ENCODE measurements at places on chromosomes 2 and 18.

DNA sequence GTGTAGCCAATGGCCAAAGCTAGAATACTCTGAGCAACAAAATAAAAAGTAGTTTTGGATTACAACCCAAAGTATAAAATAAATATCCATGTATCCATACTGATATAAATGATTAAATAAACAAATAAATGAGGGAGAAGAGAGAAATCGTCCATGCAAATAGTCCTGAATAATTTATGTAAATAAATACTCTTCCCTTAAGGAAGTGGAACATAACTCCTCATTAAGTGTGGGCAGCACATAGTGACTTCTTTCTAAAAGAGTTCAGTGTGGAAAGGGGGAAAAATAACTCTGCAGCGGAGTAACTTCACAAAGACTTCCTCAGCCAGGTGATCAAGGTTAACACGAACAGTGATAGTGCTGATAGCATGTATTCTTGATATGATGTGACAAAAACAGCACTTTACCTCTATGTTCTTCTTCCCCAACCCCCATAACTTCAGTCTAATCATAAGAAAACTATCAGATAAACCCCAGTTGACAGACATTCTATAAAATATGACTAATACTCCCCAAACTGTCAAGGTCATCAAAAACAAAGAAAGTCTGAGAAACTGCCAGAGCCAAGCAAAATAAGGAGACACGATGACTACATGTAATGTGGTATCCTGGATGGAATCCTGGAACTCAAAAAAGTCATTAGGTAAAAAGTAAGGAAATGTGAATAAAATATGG, 30.7 kb downstream of the METTL8 start:
- no peak for DNase-seq

DNA sequence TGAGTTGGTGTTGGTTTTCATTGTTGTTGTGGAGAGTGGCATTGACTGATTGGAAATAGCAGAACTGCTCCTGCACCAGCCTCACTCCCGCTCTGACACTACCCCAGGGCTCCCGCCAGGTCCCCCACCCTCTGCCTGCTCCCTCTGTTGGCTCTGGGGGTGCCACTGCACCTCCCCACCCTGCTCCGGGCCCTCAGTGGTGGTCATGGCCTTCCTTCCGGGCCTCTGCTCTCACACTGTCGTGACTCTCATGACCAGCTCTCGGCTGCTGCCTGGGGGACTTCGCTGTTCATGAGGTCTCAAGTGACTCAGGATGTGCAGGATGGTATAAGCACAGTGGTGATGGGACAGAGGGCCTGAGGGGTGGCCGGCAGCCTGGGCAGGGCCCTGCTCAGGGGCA, 113.2 kb downstream of the MARCHF4 start:
- DNase-seq: no peak

DNA sequence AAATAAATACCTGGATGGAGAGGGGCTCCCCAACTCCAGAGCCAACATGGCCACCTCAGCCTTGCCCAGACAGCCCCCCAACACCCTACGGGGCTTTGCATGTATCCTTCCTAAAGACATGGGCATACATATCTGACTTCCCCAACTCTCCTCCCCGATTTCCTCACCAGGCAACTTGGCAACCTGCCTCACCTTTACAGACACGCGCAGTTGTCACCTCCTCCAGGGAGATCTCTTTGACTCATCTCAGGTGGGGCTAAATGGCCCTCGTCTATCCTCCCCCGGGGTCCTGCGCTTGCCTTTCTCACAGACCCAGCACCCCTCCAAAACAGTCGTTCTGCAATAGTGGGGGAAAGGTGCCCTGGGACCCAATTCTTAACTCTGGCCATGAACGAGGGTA, 10.6 kb upstream of the BIN1 start:
- no peak for DNase-seq

DNA sequence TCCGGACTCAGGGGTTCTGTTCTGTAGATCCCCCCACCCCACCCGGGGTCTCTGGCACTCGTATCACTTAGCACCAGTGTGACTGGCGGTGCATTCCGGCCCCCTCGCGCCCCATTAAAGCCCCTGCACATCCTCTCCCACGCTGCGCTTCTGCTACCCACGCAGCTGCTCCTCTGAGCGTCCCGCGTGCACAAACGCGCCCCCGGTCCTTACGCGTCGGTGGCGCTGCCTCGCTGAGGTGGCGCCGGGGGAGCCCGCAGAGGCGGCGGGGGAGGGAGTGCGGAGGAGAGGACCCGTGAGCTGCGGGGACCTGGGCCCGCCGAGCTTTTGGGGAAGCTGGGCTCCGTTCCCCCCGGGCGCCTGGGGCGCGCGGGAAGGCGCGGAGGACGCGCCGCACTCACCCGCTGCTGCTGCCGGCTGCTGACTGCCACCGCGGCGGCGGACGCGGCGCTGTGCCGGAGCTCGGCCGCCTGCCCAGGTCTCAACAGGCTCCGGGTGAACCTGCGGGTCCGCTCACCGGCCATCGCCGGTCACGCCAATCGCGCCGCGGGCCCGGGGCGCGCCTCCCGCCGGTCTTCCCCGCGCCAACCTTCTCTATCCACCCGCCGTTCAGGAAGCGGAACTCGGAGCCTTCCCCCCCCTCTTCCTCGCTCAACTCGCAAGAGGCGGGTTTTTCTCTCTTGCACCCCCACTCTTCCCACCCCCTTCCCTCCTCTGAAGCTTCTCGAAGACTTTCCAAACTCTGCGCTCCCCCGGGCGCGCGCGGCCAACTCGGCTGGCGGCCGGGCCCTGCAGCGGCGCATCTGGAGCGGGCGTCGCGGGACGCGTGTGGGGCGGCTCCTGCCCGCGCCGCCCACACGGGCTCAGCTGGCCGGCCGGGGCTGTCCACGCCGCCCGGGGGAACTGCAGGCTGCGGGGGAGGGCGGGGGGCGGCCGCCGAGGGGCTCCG, at the start of gene DOCK10:
Gene DOCK10 (minus strand): TSS at position 618 of the 949 bp plus-strand sequence. CDS start 94 bp downstream, at position 524.
- DNase-seq: peak; percentile 26

- no peak for DNase-seq
These were observed 17.4 kb downstream of the KIF3C start for GRCh38 chr2:25964891-25965290.

DNA sequence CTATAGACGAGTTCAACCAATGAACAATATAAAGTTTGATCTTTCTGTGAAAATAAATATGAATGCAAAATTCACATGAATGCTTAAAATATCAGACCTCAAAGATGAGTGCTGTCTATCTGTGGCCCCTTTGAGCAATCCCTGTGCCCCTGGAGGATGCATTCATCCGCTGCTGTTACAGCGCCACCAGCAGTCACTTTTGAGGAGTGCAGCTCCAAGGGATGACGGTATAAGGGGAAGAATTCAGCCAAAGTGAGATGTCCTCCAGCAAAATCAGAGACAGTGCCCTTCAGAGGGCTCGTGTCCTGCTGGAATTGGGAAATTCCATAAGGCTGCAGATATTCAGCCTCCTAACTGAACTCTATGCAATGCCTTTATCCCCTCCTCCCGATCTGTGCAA, 12.0 kb upstream of the CHRNA1 start:
- DNase-seq: no peak

DNA sequence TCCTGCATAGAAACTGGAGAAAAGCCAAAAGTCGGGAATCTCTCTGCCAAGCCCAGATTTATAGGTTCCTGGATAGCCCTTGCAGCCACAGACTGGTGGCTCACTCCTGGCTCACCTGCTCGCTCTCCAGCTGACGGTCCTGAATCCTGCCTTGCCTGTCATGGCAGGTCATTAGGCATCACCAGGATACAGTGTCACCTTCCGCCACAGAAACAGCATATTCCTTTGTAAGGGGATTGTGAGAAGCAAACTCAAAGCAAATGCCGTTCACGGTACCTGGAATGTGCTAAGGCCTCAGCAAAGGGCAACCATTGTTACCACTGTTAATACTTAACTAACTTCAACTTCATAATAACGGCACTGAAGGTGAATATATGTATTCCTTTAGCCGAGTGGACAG, 57.1 kb upstream of the GPR45 start:
- DNase-seq: no peak

DNA sequence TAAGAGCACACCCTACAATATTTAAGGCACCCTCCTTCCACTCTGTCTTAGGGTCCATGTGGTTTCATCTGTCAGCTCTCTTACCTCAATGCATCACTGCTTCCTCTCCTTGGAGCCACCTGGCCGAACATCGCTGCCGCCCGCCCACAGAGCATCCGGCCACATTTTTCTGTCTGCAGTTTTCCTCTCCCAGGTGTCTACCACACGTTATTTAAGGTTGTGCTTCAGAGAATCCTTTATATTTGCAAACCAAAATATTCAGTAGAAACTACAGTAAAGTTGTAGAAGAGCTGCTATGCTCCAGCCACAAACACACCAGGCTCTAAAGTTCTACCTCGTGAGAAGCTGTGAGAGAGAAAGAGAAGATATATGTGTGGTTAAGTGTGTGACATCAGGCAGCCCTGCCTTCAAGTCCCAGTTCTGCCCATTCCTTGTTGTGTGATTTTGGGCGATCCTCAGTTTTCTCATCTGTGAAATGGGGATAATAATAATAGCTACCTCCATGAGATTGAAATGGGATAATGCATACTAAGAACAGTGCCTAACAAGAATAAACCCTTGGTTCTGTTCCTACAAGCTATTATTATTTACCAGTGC, 4.9 kb upstream of the STK17B start:
- DNase-seq: no peak

- DNase-seq: no peak
These were observed at the start of gene NOTO for GRCh38 chr2:73202156-73203054. Gene NOTO, plus strand, starts transcription at chr2:73202574. Its CDS starts 93 bp downstream, at chr2:73202667.

- no peak for DNase-seq
These were observed 21.4 kb downstream of the AP1S3 start for GRCh38 chr2:223815884-223816570.

GRCh38 chr2:52749764-52750163, 1017.8 kb upstream of the CHAC2 start:
- no peak for DNase-seq

- DNase-seq: no peak
These were observed 2.5 kb downstream of the DLX1 start for GRCh38 chr2:172087780-172088244.

DNA sequence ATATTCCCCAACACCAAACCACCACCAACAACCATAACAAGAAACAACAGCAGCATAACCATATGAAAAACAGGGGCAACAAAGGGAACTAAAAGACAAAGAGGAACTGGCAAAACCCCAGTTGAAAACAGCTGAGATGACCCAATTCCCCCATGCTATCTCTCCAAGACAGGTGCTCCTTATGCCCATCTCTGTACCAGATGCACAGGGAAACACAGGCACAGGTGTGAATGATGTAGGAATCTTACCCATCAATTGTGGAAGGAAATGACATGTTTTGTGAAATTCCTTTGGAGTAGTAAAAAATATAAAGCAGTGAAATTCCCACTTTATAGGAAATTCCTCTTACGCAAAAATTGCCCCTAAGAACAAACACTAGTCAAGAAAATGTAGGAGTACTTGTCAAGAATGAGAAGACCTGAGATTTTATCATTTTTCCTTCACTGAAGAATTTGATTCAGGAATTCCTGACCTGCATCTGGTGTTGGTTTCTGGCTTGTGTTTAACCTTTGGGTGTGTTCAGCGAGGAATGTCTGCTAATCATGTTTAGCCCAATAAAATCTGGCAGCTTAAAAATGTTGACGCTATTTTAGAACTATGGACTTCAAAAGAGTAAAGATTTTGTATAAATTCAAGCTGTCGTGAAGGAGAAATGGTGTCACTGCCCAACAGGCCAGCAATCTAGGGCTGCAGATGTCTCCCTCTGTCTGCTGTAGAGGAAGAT, 67.7 kb upstream of the ARHGAP28 start:
- no peak for DNase-seq

- no peak for DNase-seq
These were observed 25.4 kb downstream of the GPC1 start for GRCh38 chr2:240460781-240461431.

- DNase-seq: no peak
These were observed 590 bp downstream of the EIF2B4 start for GRCh38 chr2:27369471-27370025.

GRCh38 chr2:128644718-128645256, 326.1 kb upstream of the HS6ST1 start:
- DNase-seq: no peak

DNA sequence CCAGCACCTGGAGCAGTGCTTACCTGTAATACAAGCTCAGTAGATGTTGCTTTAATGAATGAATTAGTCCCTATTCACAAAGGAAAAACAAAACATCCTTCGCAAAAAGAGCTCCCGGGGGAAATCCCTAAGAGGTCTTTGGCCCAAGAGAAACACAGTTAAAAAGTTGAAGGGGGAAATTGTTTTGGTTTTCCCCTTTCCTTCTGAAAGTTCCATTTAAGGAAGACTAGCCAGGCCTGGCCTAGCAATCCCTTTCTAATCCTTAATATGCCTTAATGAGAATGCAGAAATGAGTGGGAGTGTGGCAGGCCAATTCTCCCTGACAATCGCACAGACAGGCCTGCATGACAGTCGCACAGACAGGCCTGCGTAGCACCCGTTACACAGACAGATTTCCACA, 33.5 kb upstream of the REL start:
- DNase-seq: no peak

DNA sequence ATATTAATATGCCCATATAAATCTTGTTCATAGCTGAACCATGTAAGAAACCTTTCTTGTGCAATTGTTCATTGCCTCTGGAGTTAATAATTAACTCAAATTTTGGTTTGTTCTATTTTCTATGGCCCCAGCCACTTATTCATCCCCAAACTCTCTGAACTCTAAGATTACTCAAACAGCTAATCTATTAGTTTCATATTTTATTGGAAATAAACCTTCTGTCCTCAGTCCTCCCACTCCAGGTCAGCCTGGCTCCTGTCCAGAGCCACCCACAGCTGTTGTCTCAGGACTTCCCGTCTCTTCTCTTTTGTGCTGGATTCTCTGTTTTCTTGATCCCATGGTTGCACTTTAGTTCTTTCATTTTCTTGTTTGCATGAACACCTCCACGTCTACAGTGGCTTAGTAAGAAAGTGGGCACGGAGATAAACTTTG, 4.4 kb upstream of the RNF103 start:
- DNase-seq: no peak

DNA sequence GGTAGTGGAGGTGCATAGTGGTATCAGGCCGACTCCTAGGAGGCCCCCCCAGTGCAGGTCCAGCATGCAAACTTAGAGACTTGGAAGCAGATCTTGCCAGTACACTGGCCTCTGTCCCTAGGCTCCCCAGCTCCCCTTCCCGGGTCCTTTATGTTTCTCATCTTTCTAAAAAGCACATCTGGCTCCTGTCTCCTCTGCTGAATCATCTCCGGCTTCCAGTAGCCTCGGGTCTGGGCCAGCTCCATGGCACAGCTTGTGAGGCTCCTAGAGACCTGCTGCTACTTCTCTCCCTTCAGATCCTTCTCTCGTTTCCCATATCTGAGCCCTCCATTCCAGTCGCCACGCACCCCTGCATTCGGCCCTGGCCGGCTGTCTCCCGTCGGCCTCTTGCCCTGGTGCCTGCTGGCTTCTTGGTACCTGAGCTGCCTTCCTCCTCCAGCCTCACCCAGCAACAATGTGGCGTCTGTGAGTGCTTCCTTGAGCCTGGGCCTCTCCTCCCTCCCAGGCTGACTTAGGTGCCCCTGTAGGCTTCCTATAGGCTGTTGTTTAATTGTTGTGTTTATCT, 6.6 kb downstream of the TRAF3IP1 start:
- DNase-seq: no peak

- DNase-seq: no peak
These were observed 64.6 kb downstream of the BMP10 start for GRCh38 chr2:68806511-68807109.

Data from HS-5 (cell line).